ENCODE measurements at places on chromosomes 12 and 14.

GRCh38 chr12:32743264-32743663, 12.4 kb downstream of the YARS2 start:
- H3K27me3 ChIP-seq: no peaks in the 10 kb centered on the region
- H3K27ac ChIP-seq: no peak overlapping the region
- no peak for DNase-seq
- peaks cover 6% of the 10 kb centered on the region for H3K36me3 ChIP-seq

- DNase-seq: no peak
- H3K27me3 ChIP-seq: no peaks in the 10 kb centered on the region
- H3K4me3 ChIP-seq: no peak overlapping the region
- no peak overlapping the region for H3K27ac ChIP-seq
- no peaks in the 10 kb centered on the region for H3K36me3 ChIP-seq
Observed at GRCh38 chr12:56804684-56805083, 41.6 kb downstream of the HSD17B6 start.

- H3K27ac ChIP-seq: no peak overlapping the region
- no peak for DNase-seq
- no peaks in the 10 kb centered on the region for H3K4me1 ChIP-seq
- no peaks in the 10 kb centered on the region for H3K27me3 ChIP-seq
- no peaks in the 10 kb centered on the region for H3K36me3 ChIP-seq
Observed at GRCh38 chr12:72889791-72890190, 617.6 kb downstream of the TRHDE start.

DNA sequence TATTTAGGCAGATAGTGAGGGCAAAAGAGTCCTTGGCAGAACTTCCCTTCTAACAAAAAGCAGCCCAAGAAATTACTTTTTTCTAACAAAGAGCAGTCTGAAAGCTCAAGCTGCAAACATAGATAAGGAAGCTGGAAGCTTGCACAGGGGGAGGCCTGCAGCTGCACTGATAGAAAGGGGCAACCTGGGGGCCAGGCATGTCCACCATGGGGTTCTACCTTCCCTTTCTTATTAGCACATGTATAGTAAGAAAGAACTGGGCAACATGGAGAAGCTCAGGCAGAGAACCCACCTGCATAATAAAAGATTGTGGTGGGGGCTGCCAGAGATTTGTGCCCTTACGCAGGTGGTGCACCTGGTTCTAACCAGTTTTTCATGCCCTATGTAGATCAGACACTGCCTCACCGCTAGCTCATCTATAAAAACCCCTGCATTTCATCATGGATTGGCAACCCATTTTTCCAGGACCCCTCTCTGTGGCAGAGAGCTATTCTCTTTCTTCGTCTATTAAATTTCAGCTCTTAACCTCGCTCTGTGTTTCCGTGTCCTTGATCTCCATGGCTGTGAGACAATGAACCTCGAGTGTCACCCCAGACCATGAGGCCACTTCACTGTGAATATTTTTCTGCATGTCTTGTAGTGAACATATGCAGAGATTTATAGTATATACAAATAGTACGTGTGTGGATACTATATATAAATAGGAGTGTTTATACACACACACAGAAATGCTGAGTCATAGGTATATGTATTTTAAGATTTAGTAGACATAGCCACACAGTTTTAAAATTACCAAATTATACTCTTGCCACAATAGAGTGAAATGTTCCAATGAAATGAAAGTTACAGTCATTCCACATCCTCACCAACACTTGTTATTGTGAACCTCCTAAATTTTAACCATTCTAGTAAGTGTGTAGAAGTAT, 53.0 kb downstream of the PEX5 start:
- no peaks in the 10 kb centered on the region for H3K4me1 ChIP-seq
- H3K4me3 ChIP-seq: no peak overlapping the region
- no peaks in the 10 kb centered on the region for H3K27me3 ChIP-seq
- no peaks in the 10 kb centered on the region for H3K36me3 ChIP-seq
- H3K27ac ChIP-seq: no peak overlapping the region
- no peak for DNase-seq

DNA sequence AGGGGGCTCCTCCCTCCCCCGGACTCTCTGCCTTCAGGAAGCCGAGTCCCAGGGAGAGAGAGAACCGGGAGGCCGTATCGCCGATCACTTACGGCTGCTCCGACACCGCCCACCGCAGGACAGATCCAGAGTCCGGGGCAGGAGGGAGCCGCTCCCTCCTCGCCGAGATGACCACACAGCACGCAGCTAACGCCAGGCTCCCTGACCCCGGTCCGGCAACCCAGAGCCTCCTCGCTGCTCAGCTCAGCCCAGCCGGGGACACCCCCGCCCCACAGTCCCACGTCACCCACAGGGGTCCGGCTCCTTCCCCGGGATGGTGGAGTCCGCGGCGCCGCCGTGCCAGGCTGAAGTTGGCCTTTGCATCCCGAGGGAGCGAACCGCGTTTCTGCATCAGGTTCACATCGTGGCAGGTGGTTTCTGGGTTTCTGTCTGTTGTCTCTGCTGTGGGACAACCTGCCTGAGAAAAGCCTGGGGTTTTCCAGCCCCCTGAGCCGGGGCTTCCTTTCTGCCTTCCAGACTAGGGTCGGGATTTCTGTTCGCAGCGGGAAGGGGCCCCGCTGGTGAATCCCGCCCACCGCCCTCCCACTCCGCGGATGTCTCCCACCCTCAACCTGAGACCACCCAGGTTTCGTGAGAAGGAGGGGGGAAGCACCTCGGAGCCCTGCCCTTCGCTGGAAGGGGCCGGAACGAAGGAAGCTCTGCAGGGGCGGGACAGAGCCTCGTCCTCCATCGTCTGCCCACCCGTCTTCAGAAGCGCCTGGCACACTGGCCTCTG, 61.2 kb downstream of the NOC4L start:
- DNase-seq: no peak
- peaks cover 20% of the 10 kb centered on the region for H3K27me3 ChIP-seq

- no peaks in the 10 kb centered on the region for H3K27me3 ChIP-seq
- no peaks in the 10 kb centered on the region for H3K36me3 ChIP-seq
- DNase-seq: no peak
- H3K27ac ChIP-seq: no peak overlapping the region
Observed at GRCh38 chr14:104520620-104521410, 58.7 kb upstream of the C14orf180 start.

GRCh38 chr12:89976866-89977265, 268.2 kb upstream of the ATP2B1 start:
- H3K27ac ChIP-seq: no peak overlapping the region
- H3K4me3 ChIP-seq: no peak overlapping the region
- H3K27me3 ChIP-seq: no peaks in the 10 kb centered on the region
- no peak for DNase-seq

- no peaks in the 10 kb centered on the region for H3K36me3 ChIP-seq
- DNase-seq: no peak
- no peak overlapping the region for H3K27ac ChIP-seq
- H3K4me1 ChIP-seq: no peaks in the 10 kb centered on the region
- no peaks in the 10 kb centered on the region for H3K27me3 ChIP-seq
- H3K4me3 ChIP-seq: no peak overlapping the region
Observed at GRCh38 chr14:76329951-76330350, 46.0 kb upstream of the ESRRB start.

DNA sequence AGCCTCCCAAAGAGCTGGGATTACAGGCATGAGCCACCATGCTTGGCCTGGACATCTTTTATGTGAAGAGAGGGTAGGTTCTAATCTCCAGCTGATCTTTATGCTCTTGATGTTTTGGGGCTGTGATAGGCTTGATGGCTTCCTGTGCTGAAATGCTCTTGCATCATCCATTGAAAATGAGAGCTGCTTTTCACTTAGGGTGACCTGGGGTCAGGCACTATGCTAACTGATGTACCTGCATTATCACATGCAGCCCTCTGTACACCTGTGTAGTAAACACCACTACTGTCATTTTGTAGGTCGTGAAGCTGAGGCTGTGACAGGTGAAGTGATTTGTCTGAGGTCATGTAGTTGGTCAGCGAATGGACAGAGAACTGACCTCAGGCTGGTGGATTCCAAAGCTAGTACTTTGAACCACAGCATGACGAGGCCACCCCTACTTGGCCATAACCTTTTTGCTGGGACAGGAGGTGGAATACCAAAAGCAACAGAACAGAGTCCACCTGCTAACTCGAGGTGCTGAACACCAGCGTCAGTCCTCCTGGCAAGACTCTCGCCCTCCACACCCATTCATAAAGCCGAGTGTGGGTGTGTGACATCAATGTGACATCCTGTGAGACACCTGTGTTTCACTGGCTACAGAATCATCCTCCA, 69.1 kb downstream of the C12orf75 start:
- H3K4me3 ChIP-seq: no peak overlapping the region
- DNase-seq: peak; percentile 40
- H3K36me3 ChIP-seq: no peaks in the 10 kb centered on the region

DNA sequence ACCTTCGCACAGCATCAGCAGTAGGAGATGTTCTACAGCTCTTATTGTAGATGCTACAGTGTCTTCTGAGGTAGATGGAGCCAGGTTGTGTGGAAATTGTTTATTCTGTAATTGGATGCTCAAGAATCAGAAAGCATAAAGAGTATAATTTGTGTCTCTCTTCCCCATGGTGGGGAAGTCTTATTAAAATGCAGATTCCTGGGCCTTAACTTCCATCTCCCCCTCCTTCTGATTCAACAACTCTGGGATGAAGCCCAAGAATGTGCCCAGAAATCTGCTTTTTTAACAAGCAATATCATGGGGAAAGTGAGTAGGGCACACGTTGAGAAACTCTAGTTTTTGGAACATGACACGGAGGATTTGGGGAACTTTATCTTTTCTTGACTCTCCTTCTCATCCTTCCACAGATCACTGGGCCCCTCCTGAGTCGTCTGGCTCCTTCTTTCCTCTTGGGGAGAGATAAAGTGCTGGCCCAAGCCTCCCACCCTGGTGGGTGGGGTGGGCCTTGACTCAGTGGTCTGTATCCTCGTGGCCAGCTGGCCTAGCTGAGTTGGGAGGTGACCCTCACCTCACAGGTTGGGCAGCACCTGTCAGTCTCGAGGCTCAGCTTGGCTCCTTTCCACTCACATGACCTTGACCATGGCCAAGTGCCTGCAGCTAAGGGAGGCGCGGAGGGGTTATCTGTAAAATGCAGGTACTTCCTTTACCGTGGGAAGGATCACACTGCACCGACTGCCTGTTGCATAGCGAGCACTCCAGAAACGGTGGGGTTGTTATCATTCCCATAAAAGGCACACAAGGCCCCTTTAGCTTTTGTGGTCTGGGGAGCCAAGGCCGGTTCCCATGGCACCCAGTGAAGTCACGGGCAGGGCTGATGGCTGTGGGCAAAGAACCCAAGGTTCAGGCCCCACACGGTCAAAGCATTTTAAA, 141.9 kb downstream of the CHST11 start:
- no peaks in the 10 kb centered on the region for H3K4me1 ChIP-seq
- H3K27ac ChIP-seq: no peak overlapping the region
- no peaks in the 10 kb centered on the region for H3K27me3 ChIP-seq
- DNase-seq: no peak

DNA sequence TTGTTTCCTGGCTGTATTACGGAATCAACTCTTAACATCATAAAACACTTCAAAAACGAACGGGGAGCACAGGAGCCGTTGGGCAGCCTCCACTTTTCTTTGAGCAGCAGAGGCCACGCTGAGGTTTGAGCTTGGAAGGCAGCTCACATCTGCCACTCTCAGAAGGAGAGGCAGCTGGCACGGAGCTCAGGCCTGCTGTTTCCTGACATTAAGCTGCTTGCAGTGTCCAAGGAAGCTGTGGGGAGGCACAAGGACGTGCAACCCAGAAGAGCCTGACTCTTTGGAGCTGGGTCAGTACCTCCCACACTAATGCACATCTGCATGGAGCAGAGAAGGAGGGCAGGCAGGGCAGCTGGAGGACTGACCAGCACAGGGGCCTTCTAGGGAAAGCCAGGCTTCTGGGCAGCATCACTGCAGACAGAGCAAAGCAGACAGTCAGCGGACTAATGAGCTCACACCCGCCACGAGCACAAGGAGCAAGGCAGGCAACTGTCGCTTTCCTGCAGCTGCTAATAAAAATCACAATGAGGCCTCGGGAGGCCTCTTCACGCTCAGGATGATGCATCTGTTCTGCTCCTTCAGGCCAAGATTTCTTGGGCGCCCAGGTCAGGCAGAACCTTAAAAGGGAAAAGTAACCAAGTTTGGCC, 211.1 kb downstream of the GLT1D1 start:
- no peak for DNase-seq
- no peaks in the 10 kb centered on the region for H3K27me3 ChIP-seq
- H3K27ac ChIP-seq: no peak overlapping the region
- no peaks in the 10 kb centered on the region for H3K4me1 ChIP-seq
- no peaks in the 10 kb centered on the region for H3K36me3 ChIP-seq

- no peaks in the 10 kb centered on the region for H3K4me1 ChIP-seq
- no peaks in the 10 kb centered on the region for H3K27me3 ChIP-seq
- H3K36me3 ChIP-seq: no peaks in the 10 kb centered on the region
Observed at GRCh38 chr12:127925971-127926370, 341.0 kb upstream of the TMEM132C start.

- no peaks in the 10 kb centered on the region for H3K36me3 ChIP-seq
- H3K4me1 ChIP-seq: no peaks in the 10 kb centered on the region
- H3K27me3 ChIP-seq: no peaks in the 10 kb centered on the region
- no peak overlapping the region for H3K27ac ChIP-seq
- no peak overlapping the region for H3K4me3 ChIP-seq
Observed at GRCh38 chr12:119819322-119819721, 57.8 kb downstream of the CIT start.

DNA sequence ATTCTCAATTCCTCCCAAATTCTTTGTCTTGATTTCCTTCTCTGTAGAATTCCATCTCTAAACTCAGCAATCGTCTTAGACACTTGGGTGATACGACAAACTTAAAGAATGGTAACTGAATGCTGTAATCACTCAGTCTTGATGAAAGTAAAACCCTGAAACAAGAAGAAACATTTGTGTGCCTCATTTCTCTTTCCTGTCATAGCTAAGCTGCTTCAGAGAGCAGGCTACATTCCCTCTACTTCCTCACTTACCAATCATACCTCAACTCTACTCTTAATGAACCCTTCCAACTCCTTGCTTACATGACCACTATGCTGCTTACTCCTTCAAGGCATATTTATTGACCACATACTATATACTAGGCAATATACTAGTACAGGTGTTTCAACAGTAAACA, 8.3 kb downstream of the MAP4K5 start:
- H3K36me3 ChIP-seq: no peaks in the 10 kb centered on the region
- no peak overlapping the region for H3K4me3 ChIP-seq
- no peak overlapping the region for H3K27ac ChIP-seq
- no peaks in the 10 kb centered on the region for H3K27me3 ChIP-seq
- DNase-seq: no peak

DNA sequence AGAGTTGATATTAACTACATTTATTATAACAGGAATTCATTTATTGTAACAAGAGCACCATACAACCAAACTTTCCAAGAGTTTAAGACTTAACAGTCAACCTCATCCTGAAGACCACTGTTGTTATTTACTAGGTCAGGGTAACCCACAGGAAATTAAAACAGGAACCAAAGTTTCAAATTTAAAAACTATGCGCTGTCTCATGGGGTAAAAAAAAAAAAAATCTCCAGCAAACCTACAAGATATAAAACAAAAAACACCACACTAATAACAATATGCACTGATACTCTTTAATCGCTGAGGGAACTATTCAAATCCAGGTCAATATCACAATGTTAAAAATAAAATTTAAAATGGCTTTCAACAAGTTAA, 44.5 kb downstream of the FOXN3 start:
- H3K27ac ChIP-seq: no peak overlapping the region
- H3K36me3 ChIP-seq: no peaks in the 10 kb centered on the region
- no peaks in the 10 kb centered on the region for H3K27me3 ChIP-seq
- no peaks in the 10 kb centered on the region for H3K4me1 ChIP-seq

- no peak overlapping the region for H3K4me3 ChIP-seq
- no peaks in the 10 kb centered on the region for H3K4me1 ChIP-seq
- no peaks in the 10 kb centered on the region for H3K36me3 ChIP-seq
- peak; percentile 66 for DNase-seq
- H3K27me3 ChIP-seq: no peaks in the 10 kb centered on the region
- peak overlapping the region; percentile 69 for H3K27ac ChIP-seq
Observed at GRCh38 chr12:46179693-46180452, 89.0 kb downstream of the SLC38A1 start.

Data from colonic mucosa (tissue), 4 donors.